ENCODE measurements at places on chromosomes 6 and 20.
A peak's percentile ranks its signal among the peaks of the same experiment; 100 is the strongest.

DNA sequence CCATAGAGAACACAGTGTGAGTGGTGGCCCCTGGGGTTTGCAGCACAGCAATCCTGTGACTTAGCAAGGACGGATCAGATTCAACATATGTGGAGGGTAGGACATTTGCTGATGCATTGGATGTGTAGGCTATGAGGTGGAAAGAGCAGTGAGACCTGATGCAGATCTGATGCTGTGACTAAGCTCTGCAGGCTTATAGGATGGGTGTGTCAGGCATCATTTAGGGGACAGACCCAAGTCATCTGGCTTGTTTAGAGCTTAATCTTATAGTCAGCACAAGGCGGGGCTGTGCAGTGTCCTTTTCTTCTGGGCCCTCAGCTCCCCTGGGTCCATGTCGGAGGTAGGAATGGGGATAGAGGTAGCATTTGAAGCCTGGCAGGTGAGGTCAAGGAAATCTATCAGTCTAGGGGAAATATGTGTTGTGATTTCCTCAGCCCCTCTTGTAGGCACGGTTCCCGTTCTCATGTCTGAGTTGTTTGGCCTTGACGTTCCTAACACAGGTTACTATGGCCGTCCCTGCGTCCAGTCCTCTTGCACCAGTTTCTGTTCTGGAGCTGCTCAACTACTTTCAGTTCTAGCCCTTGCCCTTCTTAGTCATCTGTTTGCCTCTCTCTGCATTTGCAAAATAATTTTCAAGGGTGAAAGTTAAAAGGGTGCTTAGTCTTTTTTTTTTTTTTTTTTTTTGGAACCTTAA lies 15.6 kb upstream of the MAPRE1 start:
- DNase-seq = no peak

DNA sequence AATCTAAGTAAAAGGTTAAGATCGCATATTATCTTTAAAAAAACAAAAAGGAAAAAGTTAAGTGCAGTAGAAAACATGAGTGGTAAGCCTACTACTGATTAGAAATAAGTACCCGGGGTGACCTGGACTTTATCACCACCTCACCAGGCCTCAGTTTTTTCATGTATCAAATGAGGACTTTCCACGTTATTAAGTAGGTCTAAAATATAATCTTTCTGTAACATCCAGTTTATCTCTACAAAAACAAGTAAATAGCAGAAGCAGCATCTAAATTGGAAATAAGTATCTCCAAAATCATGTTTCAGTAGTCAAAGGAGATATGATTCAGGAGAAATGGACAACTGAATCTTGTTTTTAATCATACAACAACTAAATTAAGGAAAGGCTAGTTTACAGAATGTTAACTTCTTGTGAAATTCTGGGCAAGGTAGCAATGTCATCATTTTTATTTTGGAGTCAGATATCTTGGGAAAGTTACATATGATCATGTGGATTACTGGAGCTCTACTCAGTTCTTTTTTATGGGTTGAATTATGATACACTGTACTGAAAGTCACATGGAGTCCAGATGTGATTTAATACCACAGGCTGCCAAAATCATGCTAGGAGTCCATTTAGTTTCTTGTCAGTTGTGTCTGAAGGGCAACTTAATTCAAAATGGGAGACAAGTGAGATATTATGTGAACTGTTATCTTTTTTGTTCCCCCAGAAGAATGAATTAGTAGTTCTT lies 114.7 kb upstream of the PRL start:
- no peak for DNase-seq

DNA sequence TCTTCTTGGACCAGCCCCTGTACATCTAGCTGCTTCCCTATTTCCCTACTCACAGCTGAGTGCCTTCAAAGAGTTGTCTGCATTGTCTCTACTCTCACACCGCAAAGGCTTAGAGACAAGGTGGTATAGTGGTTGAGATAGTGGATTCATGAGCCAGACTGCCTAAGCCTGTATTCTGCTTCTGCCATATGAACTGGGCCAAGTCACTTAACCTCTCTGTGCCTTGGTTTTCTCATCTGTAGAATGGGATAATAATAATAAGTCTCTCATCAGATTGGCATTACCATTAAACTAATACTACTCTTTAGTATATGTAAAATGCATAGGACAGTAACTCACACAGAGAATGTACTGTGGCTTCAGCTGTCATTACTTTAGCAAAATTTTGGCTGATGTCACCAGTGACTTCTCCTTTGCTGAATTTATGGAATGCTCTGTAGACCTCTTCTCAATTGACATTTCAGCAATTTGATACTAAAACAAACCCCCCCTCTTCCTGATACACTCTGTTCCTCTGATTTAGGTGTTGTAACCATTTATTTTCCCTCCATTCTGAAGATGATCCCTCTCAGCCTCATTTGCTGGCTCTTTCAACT lies 156.1 kb downstream of the ADAT2 start:
- no peak for DNase-seq

DNA sequence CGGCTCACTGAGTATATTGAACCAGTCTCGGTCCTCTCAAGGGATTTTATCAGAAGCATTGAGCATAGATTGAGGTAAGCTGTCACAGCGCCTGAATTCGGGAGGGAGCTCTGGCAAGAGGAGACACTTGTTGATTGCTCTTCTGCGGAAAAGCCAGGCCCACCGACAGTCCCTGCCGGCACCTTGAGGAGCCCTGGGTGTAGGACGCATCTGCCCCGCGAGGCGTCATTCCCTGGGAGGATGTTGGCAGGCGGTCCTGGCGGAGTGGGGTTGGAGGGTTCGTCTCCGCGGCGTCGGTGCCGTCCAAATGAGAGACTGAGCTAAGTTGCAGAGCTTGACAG lies 843 bp downstream of the FBXO9 start:
- DNase-seq = peak; percentile 29

DNA sequence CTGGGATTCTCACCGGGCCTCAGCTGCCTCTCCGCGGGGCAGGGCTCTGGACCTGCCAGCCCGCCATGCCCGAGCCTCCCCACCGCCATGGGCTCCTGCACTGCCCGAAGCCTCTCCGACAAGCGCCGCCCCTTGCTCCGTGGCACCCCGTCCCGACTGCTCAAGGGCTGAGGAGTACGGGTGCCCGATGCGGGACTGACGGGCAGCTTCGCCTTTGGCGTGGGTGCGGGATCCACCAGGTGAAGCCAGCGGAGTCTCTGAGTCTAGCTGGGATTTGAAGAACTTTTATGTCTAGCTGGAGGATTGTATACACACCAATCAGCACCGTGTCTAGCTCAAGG lies 5.3 kb upstream of the RANBP9 start:
- no peak for DNase-seq

DNA sequence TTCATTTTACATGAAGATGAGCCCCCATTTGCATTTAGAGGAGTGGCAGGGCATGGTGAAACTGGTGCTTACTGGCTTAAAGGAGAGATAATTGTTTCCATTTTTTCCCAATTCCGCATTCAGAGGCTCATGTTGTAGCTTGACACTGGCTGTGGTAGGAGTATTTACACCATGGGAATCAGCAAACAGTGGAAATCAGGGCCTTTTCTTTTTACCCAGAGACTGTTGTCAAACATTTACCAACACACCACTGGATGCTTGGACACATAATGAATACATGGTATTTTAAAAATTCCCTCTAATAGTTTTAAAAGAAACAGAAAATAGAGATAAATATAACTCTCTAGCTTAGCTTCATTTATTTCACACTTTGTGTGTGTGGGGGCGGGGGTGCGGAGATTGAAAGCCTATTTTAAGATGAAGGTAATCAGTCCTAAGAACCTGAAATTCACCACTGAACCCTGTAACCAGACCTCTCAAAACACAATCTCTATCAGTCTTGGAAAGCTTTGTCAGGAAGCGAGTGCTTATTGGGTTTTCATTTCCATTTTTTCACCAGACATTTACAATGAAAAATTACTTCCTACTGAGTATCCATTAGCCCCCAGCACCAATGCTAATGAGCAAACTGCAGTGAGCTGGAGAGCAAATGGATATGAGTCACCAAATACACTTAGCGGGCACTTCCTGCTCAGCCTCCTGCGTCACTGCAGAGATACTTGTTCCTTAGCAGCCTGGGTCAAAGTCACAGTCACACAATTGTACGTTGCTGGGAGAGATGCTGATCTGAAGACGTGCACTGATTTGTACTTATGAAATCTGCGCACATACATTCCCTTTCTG lies 532.0 kb downstream of the BCKDHB start:
- DNase-seq = peak; percentile 27

GRCh38 chr6:125670568-125670967 lies 78.9 kb upstream of the HEY2 start:
- no peak for DNase-seq

GRCh38 chr20:32296819-32297420 lies 19.5 kb downstream of the KIF3B start:
- DNase-seq = no peak

DNA sequence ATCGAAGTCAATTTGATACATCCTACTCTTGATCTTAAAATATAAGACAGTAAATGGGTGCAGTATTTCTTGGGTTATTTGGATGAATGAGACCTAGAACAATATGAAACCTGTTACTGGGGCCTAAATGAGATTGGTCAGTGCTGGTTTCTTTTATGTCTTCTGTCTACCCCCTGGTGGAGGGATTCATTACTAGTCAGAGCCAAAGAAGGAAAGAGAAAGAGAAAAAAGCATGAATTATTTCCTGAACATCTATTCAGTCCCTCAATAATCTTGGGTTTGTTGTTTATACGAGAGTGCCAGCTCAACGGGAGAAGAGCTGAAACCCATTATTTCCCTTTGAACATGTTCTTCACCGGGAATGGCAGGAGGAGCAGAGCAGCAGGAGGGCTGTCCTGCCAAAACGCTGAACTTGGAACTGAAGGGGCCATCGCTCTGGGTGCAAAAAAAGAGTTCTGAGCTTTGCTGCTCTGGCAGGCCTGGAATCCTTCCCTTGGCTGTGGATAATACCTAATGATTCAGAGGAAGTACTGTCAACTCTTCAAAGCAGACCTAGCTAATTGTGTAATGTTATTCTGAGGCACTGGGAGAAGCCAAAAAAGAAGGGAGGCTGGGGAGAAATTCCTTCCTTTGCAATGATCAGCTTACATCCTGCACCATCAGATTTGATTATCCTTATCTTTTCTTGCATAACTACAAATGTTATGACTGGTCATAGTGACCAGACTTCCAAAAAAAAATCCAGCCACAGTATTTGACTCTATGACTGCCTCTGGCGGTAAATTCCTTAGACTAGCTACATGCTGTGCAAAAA lies 72.0 kb downstream of the BLOC1S5 start:
- peak; percentile 45 for DNase-seq

GRCh38 chr6:163725008-163725941 lies 310.8 kb downstream of the QKI start:
- no peak for DNase-seq

DNA sequence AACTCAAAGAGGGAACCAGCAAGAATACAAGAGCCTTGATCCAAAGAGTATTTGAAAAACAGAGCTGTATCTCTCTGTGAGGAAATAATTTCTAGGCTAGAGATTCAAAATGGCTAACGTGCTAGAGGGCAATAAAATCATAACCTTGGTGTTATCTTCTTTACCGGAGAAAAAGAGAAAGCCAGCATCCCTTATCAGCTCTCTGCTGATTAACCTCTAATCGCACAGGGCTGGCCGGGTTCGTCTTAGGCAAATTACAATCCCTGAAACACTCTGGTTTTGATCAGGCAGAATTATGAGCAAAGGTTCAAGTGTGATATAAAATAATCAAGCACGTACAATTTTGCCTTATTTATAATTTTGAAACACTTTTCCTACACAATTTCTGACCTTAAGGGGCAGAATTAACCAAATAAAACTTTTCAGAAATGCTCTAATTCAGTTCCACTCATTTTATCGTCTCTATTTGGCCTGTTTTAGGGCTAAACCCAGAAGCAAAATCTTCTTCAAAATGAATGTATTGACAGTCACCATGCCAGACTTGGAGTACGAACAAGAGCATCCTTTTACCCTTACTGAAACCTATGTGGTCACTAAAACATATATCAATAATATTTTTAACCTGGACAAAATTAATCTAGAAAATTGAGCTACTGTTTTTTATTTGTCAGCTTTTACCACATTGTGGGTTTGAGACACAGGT lies 13.7 kb downstream of the PSMB9 start:
- no peak for DNase-seq

- DNase-seq = no peak
Measured at GRCh38 chr20:43910564-43910963, 4.1 kb upstream of the TOX2 start.

- DNase-seq = no peak
Measured at GRCh38 chr6:33769248-33769821, 19.6 kb downstream of the LEMD2 start.
